Naive thymus-derived CD8-positive, alpha-beta T cell (primary cell): ENCODE measurements at places on chromosomes 5 and 9. TPM values are rescaled to one million over a fixed set of nuclear protein-coding genes. Genes with fewer than 3 reads are reported as not detected.
A peak's percentile ranks its signal among the peaks of the same experiment; 100 is the strongest.

Gene SLC25A2
- 2.1 TPM for total RNA-seq

Gene ITGA1
- total RNA-seq: 3.9 TPM

Gene FGF10
- not detected for total RNA-seq

Gene NKD2
- total RNA-seq: not detected

Gene PTGER4
- 30.7 TPM for total RNA-seq

Gene FOXE1
- total RNA-seq: not detected

Gene RLN2
- 3.7 TPM for total RNA-seq

Gene GEMIN5
- 16.3 TPM for total RNA-seq

Gene CTXN3
- total RNA-seq: not detected

Gene ACSL6
- 40.0 TPM for total RNA-seq

Gene SHOC1
- not detected for total RNA-seq

Gene GPRIN1
- not detected for total RNA-seq

GRCh38 chr5:148810823-148811222 lies 15.6 kb upstream of the ADRB2 start:
- no peak for DNase-seq

DNA sequence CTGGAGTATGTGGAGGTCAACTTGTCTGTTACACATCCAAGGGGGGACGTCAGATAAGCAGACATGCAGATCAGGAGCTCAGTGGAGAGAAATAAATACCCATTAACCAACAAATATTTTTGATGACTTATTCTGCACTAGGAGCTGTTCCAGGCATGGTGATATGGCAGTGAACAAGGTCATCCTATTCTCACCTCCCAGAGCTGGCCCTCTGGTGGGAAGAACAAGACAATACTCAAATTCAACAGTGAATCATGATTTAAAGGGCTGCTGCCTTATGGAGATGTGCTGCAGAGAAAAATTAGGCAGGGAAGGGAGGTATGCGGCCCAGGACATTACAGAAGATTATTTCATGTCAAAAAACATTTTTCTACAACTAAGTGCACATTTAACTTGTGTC lies 36.5 kb downstream of the SYK start:
- no peak for DNase-seq

- peak; percentile 75 for DNase-seq
Measured at GRCh38 chr5:10563945-10564837, at the start of gene ANKRD33B. Gene ANKRD33B, plus strand, starts transcription at chr5:10564070. Its CDS starts 398 bp downstream, at chr5:10564468.

GRCh38 chr5:157390133-157390532 lies 69.9 kb upstream of the NIPAL4 start:
- no peak for DNase-seq

DNA sequence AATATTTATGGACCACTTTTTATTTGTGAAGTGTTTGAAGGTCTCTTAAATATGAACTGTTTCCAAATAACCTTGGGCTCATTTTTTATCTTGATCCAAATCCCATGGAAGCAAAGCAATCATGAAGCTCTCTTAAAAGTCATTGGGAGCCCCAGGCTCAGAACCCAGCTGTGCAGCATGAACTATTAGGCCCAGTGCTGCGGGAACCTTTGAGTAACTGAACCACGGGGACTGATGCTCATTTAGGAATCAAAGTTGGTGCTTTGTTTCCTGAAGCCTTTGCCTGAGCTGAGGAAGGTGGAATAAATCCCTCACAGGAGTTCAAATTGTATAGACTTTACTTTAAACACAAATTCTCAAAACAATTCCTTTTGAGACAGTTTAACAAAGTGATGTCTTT lies 27.8 kb downstream of the MAT2B start:
- no peak for DNase-seq

DNA sequence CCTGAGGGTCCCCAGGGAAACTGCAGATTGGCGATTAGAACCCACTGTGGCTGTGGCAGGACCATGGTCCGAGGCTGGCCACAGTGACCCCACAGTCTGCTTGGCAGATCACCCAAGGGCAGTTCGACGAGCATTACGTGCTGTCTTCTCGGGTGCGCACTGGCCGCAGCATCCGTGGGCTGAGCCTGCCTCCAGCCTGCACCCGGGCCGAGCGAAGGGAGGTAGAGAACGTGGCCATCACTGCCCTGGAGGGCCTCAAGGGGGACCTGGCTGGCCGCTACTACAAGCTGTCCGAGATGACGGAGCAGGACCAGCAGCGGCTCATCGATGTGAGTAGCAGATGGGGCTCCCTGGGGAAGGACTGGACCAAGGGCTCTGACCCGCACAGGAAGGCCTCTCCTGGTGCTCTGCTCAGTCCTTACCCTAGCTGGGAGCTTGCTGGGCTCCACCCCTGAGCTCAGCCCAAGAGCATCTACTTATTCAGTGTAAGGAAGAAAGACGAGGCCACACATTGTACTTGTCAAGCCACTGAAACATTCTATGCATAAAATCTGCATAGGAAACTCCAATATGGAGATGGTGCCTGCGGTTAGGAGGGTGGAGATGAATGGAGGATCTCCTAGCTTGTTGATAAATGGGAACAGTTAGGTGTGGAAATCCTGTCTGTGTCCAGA lies 21.9 kb downstream of the CKMT2 start:
- DNase-seq: no peak

GRCh38 chr9:128025736-128026135 lies 41.4 kb downstream of the NAIF1 start:
- DNase-seq: no peak

GRCh38 chr9:116673375-116673774 lies 13.7 kb upstream of the TRIM32 start:
- DNase-seq: no peak

- no peak for DNase-seq
Measured at GRCh38 chr9:125839317-125839716, 92.1 kb downstream of the PBX3 start.
